ENCODE measurements at places on chromosomes 4 and X.

DNA sequence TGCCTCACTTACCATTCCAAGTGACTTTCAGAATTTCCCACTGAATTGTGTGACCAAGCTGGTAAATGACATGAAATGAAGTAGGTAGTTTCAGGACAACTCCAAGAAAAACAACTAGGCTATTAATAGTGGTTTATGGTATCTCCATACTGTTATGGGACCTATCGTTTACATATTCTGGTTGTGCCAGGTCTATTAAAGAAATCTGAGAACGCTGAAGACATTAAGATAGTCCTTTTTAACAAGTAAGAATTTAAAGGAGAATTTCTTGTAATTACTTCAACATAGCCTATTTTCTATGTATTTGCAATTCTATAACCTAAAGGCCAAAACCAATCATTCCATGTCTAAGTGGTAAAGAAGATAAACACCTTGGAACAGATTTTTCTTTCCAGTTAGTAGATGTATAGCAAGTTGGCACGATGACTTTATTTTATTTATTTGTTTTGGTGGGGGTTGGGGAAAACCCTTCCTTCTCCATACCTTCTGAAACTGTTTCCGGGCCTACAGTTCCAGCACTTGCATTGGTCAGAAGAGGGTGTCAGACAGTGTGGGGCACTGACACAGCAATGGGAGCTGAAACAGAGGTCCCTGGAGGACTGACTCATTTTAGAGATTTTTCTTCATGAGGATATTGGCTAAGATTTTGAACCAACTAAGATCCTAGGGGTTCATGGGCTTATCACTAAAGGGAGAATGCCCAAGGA lies 7.6 kb upstream of the DCLK2 start:
- no peak for DNase-seq

- no peak for DNase-seq
These were observed 25.1 kb downstream of the SETD7 start for GRCh38 chr4:139530833-139531427.

GRCh38 chrX:109632906-109633504 lies 8.0 kb upstream of the KCNE5 start:
- DNase-seq: no peak

- peak; percentile 40 for DNase-seq
These were observed 30.6 kb upstream of the NSUN7 start for GRCh38 chr4:40719008-40719623.

DNA sequence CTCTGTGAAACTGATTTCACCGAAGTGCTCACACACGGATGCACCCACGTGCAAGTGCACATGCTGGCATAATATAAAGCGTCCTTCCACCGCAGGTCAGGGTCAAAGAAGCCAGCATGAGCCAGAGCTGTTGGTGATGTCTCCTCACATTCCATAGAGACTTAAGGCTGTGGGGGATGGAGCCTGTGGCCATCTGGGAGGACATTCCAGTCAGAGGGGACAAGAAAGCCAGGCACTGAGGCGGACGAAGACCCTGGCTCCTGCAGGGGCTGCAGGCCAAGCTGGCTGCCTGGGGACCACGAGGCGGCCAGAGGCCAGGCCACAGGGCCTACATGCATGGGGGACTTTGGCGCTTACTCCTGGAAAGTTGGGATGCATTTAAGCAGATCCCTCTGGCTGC lies 7.7 kb downstream of the RNF212 start:
- DNase-seq: no peak

DNA sequence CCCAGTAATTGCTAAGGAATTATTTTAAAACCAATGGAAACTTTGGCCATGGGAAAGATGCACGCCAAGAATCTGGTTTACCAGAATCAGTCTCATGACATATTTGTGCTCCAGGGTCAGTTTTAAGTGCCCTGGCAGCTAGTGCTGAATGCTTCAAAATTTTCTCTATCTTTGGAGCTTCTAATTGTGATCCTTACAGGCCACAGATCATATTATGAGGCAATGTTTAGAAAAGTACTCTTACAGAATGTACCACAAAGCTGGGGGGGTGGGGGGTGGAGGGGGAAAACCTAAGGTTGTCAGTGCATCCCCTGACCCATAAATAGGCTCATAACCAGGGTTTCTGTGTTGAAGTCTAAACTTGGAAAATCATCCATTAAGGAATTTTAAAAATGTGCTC lies 514.5 kb downstream of the INPP4B start:
- DNase-seq: no peak

GRCh38 chr4:140603286-140603685 lies 34.5 kb upstream of the UCP1 start:
- no peak for DNase-seq

- no peak for DNase-seq
These were observed 884 bp downstream of the IDH3G start for GRCh38 chrX:153793291-153793690.

- peak; percentile 38 for DNase-seq
These were observed 136.2 kb upstream of the RASGEF1B start for GRCh38 chr4:81607950-81608349.

DNA sequence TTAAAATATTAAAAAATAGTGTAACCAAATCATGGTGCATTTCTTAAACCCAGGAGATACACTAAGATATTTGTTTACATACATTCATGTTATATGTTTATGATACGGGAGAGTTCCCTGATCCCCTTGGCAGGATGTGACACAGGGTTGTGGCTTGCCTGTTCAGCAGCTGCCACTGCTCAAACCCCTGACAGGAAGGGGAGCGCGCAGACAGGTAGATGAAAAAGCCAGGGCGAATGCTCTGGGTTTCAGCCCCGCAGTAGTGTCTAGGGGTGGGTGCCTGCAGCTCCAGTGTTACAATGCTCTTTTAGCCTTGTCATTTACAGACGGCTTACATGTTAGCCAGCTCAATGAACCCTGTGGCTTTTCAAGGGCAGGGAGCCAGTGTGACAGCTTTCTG lies 1343.8 kb upstream of the IGFBP7 start:
- DNase-seq: no peak

DNA sequence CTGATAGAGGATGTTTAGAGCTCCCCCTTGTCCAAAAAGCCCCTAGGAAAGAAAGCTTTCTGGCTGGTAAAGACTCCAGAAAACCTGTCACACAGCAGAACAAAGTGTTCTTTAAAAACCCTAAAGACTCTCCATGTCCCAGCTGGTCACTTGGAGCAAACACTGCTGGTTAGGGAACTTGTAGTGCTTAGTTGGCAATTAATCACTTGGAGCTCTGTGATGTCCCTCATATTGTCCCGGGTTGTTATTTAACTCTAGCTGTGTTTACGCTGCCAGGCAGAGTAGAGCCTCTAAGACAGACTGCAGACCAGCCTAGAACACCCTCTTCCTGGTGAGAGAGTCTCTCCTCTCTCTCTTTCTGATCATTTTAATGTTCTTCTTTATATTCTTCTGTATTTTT lies 267.3 kb downstream of the BCOR start:
- no peak for DNase-seq

- no peak for DNase-seq
These were observed 16.7 kb upstream of the AFAP1 start for GRCh38 chr4:7956270-7956808.

- no peak for DNase-seq
These were observed 304.4 kb upstream of the SLIT2 start for GRCh38 chr4:19947349-19947748.

DNA sequence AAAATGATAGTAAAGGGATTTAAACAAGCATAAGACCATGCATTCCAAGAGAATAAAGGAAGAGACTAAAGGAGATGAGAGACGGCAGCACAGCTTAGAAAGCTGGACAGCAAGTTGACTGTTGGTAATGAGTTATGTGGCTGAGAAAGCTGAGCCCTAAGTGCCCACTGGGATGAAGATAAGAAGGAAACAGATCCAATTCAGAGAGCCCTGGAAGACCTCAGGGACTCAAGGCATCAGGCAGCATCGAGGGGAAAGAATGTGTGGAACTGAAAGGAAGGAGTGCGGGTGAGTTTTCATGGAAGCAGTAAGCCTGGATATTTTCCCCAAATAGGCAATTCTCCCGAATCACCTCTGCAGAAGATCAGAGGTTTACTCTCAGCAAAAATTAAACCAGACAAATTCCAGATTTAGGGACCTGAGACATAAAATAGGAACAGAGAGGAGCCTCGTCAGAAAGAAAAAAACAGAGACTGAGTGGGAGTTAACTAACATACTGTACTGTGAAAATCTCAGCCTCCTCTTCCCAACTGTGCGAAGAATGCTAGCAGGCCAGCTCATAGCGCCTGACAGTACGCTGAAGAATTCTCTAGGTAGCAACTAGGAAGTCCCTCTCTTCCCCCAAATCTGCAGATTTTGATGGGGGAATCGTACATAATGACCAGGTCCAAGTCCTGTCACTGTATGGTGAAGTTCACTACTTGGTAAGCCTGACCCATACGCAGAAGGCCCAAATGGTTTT lies 187.7 kb upstream of the TAPT1 start:
- DNase-seq: no peak

- DNase-seq: no peak
These were observed 920.4 kb upstream of the PCDH10 start for GRCh38 chr4:132228676-132229075.

- DNase-seq: no peak
These were observed 408.6 kb downstream of the FAM47B start for GRCh38 chrX:35351212-35351611.

DNA sequence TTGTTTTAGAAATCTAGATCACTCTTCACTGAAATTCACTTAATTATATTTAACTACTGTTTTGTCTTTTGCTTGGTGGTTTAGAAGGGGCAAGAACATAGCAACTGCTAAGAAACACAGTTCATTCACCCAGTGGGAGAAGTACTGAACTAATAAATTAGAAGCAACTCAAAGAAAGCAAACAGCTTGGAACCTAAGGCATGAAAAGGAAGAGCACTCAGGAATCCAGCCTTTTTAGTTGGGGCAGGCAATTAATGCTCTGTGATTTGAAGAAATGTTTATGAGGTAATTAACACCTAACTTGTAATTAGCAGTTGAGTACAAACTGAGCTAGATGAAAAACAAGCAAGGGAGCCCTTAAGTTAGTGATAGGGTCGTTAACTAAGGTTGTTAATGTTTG lies 22.8 kb downstream of the SEPTIN11 start:
- DNase-seq: no peak

DNA sequence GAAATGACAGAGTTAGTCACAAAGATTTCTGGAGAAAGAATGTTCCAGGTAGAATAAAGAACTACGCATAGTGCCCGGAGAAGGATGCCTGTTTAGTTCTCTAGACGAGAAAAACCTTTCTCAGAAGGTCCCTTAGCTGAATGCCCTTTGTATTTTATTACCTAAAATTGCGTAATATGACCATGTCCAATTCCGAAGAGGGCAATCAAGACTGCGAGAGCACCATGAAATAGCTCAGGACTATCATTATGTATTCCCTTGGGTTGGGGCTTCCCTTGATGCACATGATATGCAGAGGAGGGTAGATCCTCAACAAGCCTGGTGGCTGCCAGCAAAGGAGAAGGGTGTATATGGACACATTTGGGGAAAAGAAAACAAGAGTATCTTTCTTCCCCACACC lies 358.1 kb upstream of the FTHL17 start:
- no peak for DNase-seq

DNA sequence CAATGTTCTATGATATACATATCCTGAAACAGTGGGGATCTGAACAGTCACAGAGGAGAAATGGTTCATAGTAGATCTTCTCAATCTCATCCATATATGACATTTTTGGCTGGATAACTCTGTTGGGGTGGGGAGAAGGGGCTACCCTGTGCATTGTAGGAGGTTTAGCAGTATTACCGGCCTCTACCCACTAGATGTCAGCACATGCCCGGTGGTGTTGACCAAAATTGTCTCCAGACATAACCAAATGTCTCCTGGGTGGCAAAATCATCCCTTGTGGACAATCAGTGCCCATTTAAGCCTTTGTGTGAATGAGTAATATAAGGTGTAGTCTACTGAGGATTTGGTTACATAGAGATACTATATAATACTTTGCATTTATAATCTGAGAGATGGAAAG lies 89.9 kb downstream of the PLS3 start:
- DNase-seq: no peak

DNA sequence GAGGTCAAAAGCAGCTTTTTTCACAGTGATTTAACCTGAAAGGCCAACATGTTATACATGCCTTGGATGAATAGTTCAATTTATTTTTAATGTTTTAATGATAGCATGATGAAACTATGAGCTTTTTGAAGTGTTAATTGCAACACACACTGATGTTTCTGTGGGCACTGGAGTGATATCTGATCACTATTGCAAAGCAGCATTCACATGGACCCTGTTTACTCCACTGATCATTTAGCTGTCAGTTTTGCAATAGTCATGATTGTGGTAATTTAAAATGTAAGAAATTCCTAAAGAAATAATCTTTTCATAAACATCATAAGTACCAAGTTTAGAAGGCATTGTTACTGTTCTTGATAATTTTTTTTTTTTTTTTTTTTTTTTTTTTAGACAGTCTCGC lies 74.1 kb downstream of the ARSJ start:
- DNase-seq: no peak

DNA sequence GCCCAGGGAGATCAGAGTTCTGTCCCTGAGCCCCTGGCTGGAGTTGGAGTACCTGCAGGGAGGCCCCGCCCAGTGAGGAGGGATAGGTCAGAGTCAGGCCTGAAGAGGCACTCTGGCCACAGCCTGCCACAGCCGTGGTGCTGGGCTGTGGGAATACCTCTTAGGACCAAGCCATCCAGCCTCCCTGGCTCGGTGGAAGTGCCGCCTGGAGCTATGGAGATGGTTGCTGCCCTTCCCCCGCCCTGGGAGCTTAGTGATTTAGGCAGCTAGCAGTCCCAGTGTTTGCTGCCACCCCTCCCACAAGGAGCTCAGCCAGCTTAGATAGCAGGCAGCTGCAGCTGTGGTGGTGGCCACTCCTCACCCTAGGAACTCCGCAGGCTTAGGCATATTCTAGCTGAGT lies 446.3 kb upstream of the GNPDA2 start:
- DNase-seq: no peak

DNA sequence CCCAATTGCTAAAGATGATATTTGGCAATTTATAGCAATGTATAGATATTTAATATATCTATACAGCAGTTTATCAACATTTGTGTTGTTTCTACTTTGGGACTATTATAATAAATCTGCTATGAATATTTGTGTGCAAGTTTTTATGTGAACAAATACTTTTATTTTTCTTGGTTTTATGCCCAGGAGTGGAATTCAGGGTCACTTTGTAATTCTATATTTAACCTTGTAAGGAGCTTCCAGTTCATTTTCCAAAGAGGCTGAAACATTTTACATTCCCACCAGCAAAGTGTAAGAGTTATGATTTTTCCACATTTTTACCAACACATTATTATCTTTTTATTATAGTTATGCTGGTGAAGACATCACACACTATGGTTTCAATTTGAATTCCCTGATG lies 801.3 kb downstream of the PCDH18 start:
- no peak for DNase-seq

GRCh38 chrX:120291211-120291610 lies 20.1 kb downstream of the TMEM255A start:
- DNase-seq: no peak

DNA sequence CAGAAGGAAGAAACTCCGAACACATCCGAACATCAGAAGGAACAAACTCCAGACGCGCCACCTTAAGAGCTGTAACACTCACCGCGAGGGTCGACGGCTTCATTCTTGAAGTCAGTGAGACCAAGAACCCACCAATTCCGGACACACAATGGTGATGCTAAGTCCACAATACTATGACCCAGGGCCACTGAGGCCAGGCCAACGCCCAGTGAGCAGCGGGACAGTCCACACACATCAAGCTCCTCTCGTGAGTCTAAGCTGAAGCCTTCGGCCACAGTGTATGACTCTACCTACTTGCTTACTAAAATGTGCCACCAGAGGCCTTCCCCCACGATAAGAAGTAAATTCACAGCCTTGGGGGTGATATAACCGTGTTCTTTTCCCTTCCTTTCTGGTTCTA lies 10.2 kb upstream of the CDKN2AIP start:
- no peak for DNase-seq
